Gastroesophageal sphincter (tissue), 4 donors: ENCODE measurements at places on chromosomes 5 and 9. TPM values are rescaled to one million over a fixed set of nuclear protein-coding genes. Genes with fewer than 3 reads are reported as not detected.

GRCh38 chr5:83509540-83509939 is 38.0 kb downstream of the VCAN start:
- H3K27ac ChIP-seq, result no peak overlapping the region
- H3K27me3 ChIP-seq, result no peaks in the 10 kb centered on the region
- no peak overlapping the region for H3K4me3 ChIP-seq
- H3K4me1 ChIP-seq, result no peaks in the 10 kb centered on the region

ZNF618 gene
- total RNA-seq, result 4.7 TPM

DNA sequence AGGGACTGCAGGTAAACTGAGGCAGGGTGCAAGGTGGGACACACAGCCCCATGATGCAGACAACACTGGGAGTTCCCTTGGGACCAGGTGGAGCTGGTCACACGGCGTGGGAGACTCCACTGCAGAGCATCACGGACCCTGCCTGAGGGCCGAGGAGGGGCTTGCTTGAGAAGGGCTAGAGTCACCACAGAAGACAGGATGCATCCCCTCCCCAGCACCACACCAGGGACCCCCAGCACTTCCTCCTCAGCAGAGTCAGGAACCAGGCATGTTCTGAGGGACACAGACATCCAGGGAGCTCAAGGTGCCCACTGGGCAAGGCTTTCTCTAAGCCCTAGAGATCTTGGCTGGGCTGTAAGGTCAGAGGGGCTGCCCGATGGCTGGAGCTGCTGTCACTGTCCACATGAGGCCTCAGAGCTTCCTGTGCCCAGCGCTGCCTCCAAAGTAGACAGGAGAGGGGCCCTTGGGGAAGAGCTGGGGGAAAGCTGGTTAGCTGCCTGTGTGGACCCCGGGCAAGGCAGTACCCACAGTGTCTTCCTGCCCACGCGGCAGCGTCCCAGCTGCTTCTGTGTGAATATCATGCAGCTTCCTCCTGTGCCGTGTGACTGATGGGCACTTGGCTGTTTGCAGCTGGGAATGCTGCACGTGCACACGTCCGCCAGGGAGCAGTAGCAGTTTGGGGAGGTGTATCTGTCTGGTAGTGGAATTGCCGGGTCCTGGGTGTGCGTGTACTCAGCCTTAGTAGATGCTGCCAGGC is 176.6 kb downstream of the CACNA1B start:
- H3K4me3 ChIP-seq, result no peak overlapping the region
- no peak overlapping the region for H3K27ac ChIP-seq
- H3K36me3 ChIP-seq, result no peaks in the 10 kb centered on the region
- no peak for ATAC-seq
- peaks cover 39% of the 10 kb centered on the region for H3K27me3 ChIP-seq

- H3K36me3 ChIP-seq, result no peaks in the 10 kb centered on the region
- H3K4me1 ChIP-seq, result no peaks in the 10 kb centered on the region
- H3K27ac ChIP-seq, result peak overlapping the region; percentile 70
- no peak overlapping the region for H3K4me3 ChIP-seq
- H3K27me3 ChIP-seq, result no peaks in the 10 kb centered on the region
These were observed 63.6 kb upstream of the IL17B start for GRCh38 chr5:149442563-149443182.

TAF1L gene
- 0.05 TPM for total RNA-seq

- H3K36me3 ChIP-seq, result no peaks in the 10 kb centered on the region
- H3K27me3 ChIP-seq, result no peaks in the 10 kb centered on the region
These were observed 8.4 kb downstream of the FRRS1L start for GRCh38 chr9:109158651-109159050.

DNA sequence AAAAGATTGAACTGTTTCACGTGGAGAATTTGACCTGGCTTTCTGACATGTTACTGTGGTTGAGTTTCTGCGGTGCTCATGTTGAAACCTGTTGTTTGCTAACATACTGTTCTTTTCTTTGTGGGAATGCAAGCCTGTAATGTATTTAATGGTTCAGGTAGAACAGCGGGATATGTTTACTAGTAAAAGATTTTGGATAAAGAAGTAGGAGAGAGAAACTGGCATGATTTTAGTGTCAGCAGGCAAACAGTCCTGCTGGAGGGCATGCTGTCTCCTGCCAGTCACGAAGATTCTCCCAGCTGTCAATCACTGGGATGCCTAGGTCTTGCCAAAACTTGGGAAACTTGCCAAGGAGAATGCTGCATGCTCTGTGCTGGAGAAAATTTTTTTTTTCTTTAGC is 263.5 kb downstream of the TAF11L14 start:
- no peaks in the 10 kb centered on the region for H3K36me3 ChIP-seq
- no peak overlapping the region for H3K4me3 ChIP-seq
- no peak for ATAC-seq
- H3K4me1 ChIP-seq, result no peaks in the 10 kb centered on the region
- no peaks in the 10 kb centered on the region for H3K27me3 ChIP-seq

TEX48 gene
- total RNA-seq, result not detected

- H3K36me3 ChIP-seq, result no peaks in the 10 kb centered on the region
- no peak overlapping the region for H3K4me3 ChIP-seq
- H3K4me1 ChIP-seq, result no peaks in the 10 kb centered on the region
- H3K27me3 ChIP-seq, result no peaks in the 10 kb centered on the region
These were observed 18.3 kb downstream of the RICTOR start for GRCh38 chr5:39055768-39056398.

DNA sequence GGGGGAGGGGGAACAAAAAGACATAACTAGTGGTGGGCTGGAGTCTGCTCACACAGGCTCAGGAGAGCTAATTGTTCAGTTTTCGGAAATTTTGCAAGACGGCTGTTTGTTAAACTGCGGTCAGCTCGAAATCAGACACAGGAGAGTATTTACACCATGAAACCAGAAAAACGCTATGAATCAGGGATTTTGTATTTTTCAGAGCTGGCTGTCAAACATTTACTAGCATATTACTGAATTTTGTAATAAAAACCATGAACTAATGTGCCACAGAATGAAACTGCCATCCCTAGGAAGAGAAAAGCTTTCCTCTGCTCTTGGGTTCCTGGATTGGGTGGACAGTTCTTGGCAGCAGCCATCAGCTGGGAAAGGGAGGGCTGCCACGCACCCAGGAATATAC is 45.3 kb downstream of the TRPM3 start:
- ATAC-seq, result no peak
- no peaks in the 10 kb centered on the region for H3K36me3 ChIP-seq
- no peaks in the 10 kb centered on the region for H3K27me3 ChIP-seq
- no peak overlapping the region for H3K27ac ChIP-seq
- H3K4me3 ChIP-seq, result no peak overlapping the region

- ATAC-seq, result no peak
- no peak overlapping the region for H3K27ac ChIP-seq
- H3K4me3 ChIP-seq, result no peak overlapping the region
- H3K27me3 ChIP-seq, result no peaks in the 10 kb centered on the region
- no peaks in the 10 kb centered on the region for H3K4me1 ChIP-seq
These were observed 154.3 kb downstream of the NFIB start for GRCh38 chr9:14159440-14160216.

ZFP2 gene
- 3.7 TPM for total RNA-seq
